ENCODE measurements at places on chromosomes 4 and X.

DNA sequence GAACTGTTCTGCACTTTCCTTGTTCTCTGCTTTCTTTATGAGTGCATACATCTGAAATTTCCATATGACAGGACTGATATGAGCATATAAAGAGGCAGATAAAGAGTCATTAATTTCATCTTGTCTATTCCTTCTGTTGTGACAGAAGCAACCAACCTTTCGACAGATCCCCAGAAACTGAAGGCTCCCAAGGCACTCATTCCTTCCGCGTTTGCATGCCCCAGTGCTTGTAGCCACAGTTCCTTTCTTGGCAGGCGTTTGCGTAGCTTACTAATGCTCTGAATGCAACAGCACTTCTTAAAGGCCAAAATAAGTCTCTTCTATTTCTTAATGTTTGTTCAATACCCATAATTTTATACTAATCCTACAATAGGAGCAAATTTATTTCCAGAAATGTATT lies 94.0 kb upstream of the TBL1X start:
- no peak for DNase-seq

DNA sequence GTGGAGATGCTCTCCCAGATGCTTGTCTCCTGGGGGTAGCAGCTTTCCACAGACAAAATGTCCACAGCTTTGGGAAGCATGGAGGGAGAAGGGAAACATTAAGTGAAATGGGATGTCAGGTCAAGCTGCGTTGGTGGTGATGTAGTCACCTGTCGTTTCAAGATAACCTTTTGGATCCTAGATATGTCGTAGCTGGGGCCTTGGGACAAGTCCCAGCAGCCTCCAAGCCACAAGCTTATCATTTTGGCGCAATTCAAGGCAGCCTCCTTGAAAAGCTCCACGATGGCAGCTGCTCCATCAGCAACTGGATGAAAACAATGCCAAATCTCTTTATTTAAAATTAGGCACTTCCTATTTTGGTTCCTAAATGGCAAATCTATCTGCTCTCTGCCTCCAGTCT lies 52.0 kb downstream of the RTL9 start:
- DNase-seq = no peak

- no peak for DNase-seq
These were observed 828.6 kb downstream of the ADGRL3 start for GRCh38 chr4:62028745-62029144.

- no peak for DNase-seq
These were observed 4.9 kb upstream of the TLR10 start for GRCh38 chr4:38787693-38788092.

DNA sequence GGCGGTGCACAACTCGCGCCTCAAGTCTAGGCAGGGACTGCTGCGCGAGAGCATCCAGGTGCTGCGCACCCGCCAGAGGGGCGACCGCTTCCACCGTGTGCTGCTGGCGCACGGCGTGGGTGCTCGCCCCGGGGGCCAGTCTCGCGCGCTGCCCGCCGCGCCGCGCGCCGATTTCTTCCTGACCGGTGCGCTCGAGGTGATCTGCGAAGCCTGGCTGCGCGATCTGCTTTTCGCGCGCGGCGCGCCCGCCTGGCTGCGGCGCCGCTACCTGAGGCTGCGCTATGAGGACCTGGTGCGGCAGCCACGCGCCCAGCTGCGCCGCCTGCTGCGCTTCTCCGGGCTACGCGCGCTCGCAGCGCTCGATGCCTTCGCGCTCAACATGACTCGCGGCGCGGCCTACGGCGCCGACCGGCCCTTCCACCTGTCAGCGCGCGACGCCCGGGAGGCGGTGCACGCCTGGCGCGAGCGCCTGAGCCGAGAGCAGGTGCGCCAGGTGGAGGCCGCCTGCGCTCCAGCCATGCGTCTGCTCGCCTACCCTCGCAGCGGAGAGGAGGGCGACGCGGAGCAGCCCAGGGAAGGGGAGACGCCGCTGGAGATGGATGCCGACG lies 1.3 kb downstream of the CHST7 start:
- peak; percentile 50 for DNase-seq

DNA sequence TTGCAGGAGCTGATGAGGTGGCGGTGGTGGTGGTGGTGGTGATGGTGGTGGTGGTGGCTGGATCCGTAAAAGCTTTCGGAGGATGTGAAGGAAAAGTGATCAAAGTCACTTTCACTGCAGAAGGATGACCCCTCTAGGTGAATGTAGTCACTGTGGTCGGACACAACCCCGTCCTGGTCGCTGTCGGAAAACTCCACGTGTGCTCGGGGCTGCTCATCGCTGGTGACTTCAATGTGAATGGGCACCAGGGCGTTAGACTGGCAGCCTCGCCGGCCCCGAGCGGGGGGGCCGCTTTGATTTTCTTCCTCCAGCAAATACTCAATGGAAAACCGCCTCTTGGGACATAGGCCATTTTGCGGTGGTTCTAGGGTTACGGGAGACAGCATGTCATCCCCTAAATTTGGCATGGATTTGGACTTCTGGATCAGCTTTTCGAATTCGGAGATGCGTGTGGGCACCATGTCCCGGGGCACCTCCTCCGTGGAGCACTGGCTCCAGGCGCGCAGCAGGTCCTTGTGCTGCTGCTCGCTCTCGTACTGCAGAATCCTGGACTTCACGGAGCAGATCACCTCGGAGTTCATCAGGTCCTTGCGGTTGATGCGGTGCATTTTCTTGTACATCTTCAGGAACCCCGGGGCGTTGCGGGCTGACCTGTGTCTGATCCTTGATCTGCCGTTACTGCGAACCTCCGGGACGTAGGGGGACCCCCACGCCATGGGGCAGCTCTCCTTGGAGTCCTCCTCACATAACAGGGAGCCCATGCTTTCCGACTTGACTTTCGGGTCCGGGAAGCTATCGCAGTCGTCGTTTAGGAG lies 88.3 kb upstream of the PDLIM3 start:
- DNase-seq = no peak

DNA sequence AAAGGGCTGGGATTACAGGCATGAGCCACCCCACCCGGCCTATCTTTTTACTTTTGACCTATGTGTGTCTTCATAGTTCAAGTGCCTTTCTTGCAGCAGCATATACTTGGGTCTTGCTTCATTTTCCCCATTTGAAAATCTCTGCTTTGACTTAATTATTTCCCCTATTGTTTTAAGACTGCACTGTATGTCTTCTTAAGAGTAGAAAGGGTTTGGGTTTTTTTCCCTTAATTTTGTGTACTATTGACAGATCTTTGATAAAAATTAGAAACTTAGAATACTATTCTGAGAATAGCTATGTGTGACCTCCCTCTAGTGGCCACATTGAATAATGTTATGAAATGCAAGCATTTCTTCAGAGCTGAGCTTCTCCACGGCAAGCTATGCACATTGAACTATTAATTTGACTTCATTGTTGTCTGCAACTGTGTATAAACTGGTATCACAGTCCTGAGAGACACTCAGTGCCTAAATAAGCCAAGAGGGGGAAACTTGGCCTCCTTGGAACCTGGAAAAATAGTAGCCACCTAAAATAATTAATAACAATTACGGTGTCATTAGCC lies 8.7 kb upstream of the SLC25A4 start:
- no peak for DNase-seq

GRCh38 chrX:110043506-110043905 lies 40.6 kb downstream of the TMEM164 start:
- DNase-seq = no peak

DNA sequence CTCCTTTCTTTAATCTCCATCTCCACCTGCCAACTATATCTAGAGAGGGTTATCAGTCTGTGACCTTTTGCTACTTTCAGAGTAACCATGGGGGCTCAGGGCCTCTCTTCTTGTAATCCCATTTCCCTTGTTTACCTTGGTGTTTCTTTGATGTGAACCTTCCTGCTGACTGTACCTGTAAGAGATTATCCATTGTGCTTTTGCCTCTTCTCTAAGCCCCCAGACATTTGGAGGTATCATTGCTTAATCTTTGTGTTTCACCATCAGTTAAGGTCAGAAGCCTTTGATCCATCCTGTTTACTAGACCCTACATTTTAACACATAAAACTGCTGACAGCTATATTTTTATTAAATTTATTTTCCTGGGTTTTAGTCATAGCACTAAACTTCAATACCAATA lies 111.8 kb upstream of the RAP2C start:
- DNase-seq = no peak

- no peak for DNase-seq
These were observed 168.4 kb upstream of the TENM3 start for GRCh38 chr4:182074810-182075209.

- no peak for DNase-seq
These were observed 3.7 kb upstream of the C4orf36 start for GRCh38 chr4:86895692-86896488.

- peak; percentile 42 for DNase-seq
These were observed 31.2 kb downstream of the WDR1 start for GRCh38 chr4:10085386-10085785.

DNA sequence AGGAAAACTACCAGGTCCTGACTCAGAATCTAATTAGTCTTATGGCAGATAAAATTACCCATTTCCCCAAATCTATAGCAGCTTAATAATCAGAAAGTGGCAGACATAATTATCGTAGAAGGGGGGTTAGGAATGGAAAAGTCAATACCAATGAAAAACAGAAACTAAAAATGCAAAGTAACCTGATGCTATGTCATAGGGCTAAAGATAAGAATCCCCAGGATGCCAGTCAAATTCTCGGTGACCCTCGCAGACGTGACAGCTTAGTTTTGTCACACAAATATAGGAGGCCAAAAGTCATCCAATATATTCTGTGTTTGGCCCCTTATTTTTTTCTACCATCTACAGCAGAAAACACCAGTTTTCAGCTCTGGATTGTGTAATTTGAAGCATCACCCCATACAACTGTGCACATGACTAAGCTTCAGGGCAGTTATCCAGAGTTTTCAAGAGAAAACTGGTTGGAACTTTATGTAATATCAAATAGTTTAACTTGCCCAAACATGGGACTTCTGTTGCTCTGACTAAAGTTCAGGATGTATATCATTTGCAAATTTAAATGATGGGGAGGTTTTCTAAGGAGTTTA lies 30.9 kb downstream of the RASSF6 start:
- DNase-seq = no peak

GRCh38 chr4:128782076-128782715 lies 27.3 kb upstream of the JADE1 start:
- peak; percentile 77 for DNase-seq

GRCh38 chr4:27048429-27049238 lies 188.0 kb downstream of the STIM2 start:
- DNase-seq = no peak

GRCh38 chrX:53440621-53441517 lies 6.7 kb upstream of the HSD17B10 start:
- peak; percentile 69 for DNase-seq

DNA sequence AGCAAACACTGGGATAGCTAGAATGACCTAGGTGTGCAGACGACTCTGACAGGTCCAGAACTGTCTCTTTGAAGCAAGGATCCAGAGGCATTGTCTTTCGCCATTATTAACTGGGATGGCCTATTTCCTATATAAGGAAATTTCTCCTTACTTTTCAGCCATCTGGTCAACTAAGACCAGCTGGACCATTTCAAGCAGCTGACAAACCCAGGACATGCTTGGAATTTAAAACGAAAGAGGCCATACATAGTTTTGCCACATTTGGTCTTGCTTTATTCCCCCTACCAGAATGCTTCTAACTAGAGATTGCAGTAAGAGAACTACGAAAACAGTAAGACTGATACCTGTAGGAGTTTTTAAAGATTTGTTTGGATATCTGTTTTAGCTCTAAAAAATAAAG lies 87.0 kb downstream of the GLRA2 start:
- no peak for DNase-seq

DNA sequence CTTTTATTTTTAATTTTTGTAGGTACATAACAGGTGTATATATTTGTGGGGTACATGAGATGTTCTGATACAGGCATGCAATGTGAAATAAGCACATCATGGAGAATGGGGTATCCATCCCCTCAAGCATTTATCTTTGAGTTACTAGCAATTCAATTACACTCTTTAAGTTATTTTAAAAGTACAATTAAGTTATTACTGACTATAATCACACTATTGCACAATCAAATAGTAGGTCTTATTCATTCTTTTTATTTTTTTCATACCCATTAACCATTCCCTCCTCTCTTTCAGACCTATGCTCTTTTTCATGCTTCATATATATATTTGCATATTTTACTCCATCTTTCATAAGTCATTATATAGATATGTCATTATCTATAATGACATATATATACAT lies 93.3 kb downstream of the MAGEB5 start:
- DNase-seq = no peak

DNA sequence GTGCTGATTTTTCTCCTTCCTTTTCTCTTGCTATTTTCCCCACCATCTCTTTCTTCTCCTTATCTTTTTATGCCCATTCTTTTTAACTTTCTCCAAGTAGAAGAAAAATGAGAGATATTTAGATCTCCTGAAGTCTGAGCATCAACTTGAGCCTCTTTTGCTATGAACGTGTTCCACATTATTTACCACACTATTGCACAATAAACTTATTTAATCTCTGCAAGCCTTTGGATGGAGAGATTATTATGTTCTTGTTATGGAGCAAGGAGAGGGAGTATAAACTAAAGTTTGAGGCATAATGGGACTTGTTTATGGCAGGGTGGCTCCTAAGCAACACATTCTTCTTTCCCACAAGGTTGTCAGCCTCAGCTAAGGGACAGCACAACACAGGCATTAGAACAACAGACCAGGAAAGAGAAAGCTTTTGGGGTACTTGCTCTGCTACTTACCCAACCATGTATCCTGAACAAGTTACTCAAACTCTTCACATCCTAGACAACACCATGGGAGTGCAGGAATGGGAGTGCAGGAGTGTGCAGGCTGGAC lies 365.5 kb upstream of the BOD1L1 start:
- DNase-seq = no peak

- no peak for DNase-seq
These were observed 31.6 kb downstream of the SMIM10L2A start for GRCh38 chrX:135453381-135453780.

- no peak for DNase-seq
These were observed 353.2 kb downstream of the PDHA2 start for GRCh38 chr4:96193061-96193460.

DNA sequence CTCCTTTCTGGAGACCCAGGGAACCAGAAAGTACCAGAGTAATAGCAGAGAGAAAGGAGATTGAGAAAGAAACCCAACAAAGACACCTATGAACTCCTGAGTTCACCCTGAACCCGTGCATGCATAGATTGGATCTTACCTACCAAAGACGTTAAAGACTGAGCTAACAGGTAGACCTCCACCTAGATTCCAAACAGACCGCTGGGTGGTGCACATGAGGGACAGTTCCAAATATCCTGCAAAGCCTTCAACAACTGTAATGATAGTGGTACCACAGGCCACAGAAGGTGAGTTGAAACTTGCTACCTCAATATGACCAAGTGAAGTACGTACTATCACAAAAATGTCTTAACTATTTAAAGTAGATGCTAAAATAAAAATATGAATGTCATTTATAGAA lies 34.0 kb upstream of the NR0B1 start:
- DNase-seq = peak; percentile 17

DNA sequence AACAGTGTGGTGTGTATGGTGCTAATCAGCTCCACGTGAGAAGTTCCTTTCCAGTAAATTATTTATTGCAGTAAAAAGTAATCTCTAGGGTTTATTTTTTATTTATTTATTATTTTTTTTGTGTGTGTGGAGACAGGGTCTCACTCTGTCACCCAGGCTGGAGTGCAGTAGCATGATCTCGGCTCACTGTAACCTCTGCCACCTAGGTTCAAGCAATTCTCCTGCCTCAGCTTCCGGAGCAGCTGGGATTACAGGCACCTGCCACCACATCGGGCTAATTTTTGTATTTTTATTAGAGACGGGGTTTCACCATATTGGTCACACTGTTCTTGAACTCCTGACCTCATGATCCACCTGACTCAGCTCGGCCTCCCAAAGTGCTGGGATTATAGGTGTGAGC lies 606.9 kb downstream of the PCDH7 start:
- no peak for DNase-seq

GRCh38 chrX:132749406-132749805 lies 209.0 kb downstream of the HS6ST2 start:
- no peak for DNase-seq

Data from right lobe of liver (tissue), 6 donors.